ENCODE measurements at places on chromosomes 4 and X.

- no peak for DNase-seq
Measured at GRCh38 chrX:48927123-48927522, 8.3 kb upstream of the PIM2 start.

DNA sequence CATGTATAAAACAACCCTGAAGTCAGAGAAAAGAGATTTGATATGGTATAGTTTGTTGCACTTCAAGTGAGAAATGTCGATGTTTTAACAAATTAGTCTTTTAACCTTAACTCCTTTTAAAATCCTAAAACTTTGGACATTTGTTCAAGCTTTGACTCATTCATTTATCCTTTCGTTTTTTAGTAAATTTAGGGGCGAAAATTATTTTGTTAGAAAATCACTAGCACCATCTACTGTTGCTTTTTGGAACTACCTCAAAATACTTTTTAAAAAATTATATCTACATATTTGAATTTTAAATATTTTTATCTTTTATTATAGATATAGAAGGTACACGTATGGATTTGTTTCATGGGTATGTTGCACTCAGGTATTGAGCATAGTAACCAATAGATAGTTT lies 165.1 kb upstream of the POF1B start:
- DNase-seq: no peak

- DNase-seq: no peak
Measured at GRCh38 chr4:76144546-76144945, 3.7 kb downstream of the NUP54 start.

DNA sequence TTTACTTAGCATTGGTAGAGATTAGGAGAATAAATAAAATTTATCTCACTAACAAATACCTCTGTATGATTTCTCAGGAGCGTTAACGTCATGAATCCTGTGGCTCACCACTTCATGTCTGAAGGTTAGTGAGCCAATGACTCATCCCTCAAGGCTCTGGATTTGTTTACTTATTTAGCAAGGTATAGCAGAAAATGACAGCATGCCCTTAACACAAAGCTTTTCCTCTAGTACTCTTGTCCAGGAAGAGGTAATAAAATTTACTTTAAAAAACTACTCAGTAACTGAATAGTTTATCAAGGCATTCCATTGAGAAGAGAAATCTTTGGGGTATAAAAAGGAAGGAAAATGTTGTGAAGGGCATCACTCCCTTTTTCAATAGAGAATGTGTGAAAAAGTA lies 823.8 kb downstream of the CCSER1 start:
- no peak for DNase-seq

- DNase-seq: peak; percentile 47
Measured at GRCh38 chrX:149630681-149631233, 835 bp downstream of the TMEM185A start.

GRCh38 chr4:38414410-38414809 lies 249.6 kb upstream of the KLF3 start:
- no peak for DNase-seq

DNA sequence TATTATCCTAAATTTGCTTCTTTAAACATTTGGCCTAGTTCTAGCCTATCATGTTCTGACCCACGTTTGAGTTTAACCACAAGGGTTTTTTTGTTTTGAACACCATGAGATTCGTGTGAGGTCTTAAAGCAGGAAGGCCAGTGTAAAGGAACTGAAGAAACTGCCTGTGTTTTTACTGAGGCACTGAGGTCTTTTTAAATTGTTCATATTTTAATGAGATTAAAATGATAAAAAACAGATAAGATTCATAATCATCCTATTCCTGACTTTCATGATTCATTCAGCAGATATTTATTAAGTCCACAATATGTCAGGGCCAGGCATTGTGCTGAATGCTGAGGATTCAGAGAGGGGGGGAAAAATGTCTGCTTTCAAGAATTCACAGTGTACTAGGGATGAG lies 3.2 kb downstream of the RPS6KA3 start:
- no peak for DNase-seq

DNA sequence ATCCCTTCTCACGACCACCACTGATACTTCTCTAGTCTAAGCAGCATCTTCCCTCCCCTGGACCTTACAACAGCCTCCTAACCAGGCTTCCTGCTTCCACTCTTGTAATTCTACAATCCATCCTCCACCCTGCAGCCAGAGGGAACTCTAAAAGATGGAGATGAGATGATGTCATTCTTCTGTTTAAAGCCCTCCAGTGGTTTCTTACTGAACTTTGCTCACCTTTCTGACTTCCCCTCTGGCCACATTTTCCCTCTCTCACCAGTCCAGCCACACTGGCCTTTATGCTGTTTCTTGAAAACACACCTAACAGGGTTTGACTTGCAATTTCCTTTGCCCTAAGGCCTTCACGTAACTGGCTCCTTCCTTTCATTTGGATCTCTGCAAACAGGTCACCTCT lies 191.4 kb upstream of the NHS start:
- no peak for DNase-seq

DNA sequence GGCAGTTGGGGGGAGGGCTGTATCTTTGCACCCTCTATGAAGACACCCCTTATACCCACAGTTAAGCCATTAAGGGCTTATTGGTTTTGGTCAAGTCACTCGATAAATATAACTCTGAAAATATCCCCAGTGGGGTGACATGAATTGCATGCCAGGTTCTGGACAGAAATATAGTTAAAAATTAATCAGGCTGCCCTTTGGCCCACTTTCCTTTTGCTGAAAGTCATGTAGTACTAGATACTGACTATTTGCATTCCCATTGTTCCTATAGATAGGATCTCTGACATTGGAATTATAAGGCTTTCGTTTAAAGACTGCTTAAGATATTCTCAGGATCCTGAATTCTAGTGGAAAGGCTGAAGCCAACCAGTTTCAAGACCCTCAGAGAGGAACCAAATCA lies 43.5 kb upstream of the LAMP2 start:
- DNase-seq: no peak

DNA sequence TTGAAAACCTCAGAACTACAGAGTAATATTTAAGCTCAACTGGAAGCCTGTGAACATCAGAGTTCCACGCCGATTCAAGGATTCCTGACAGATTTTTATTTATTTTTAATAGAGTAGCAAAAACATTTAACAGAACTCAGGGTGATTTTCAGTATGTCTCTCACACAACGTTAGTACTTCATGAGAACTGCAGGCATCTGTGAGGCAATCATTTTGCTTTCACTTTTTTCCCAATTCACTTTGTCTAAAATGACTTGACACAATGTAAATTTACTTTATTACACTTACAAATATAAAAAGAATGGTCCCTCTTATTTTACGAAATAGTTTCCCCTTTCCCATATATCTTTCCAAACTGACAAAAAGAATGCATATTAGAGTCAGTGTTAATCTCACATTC lies 869.5 kb upstream of the EPHA5 start:
- DNase-seq: no peak

DNA sequence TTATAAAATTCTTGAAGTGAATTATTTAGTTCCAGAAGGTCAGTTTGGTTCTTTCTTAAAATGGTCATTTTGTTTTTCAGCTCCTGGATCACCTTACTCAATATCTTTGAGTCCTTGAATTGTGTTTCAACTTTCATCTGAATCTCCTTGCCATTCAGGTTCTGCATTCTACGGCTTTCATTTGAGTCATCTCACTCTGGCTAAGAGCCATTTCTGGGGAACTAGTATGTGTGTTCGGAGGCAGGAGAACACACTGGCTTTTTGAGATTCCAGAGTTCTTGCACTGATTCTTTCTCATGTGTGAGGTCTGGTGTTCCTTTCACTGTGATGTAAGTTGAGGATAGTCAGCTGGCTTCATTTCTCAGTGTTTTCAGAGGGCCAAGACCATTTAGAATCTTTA lies 708.4 kb upstream of the FRG1 start:
- no peak for DNase-seq

DNA sequence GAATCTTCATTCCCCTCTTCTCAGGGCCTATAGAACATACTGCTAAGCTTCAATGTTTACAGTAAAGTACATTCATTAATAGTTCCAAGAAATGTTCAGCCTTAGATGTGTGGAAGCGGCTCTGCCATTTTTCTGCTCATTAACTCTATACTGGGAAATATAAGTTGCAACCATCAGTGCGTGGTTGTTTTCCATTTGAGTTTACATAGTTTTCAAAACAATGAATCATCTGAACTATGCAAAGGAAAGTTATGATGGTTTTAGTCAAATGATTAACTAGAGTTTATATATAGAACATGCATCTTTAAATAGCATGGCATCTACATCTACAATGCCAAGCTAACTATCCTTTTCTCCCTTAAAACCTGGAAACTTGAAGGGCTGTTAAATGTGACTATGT lies 29.6 kb downstream of the LEF1 start:
- DNase-seq: no peak

GRCh38 chr4:76691807-76692582 lies 205.9 kb downstream of the SOWAHB start:
- no peak for DNase-seq

DNA sequence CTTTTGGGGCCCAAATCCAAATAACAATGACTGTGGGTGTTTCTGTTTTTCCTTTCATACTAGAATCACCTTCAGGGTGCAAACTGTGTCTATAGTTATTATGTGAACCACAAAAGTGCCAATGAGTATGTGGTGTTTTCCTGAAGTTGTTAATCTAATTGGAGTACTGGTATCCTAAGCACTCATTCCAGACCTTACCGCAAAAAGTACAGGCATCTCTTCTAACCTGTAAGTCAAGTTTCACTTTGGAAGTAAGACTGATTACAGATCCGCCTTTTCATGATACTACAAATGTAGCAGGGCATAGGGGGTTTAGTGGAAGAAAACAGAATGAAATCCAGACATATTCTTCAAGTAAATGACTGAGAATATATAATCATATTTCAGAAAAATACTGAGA lies 16.1 kb downstream of the COQ2 start:
- DNase-seq: no peak

DNA sequence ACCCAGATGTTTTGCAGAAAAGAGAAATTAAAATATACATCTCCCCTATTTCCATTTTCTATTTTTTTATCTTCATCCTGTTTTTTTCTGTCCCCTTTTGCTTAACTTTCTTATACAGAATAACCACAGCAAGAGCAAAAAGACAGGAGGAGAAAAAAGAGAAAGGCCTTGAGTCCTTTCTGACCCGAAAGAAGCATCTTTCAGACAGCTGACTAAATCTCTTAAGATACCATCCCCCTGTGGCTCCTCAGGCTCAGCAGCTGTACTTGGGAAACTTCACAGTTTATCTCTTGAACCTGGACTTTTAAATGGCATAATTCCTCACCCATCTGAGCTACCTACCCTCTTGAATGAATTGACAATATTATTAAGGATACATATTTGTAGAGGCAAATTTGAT lies 100.2 kb downstream of the FIP1L1 start:
- no peak for DNase-seq

GRCh38 chr4:71732706-71733105 lies 51.2 kb downstream of the GC start:
- DNase-seq: no peak

DNA sequence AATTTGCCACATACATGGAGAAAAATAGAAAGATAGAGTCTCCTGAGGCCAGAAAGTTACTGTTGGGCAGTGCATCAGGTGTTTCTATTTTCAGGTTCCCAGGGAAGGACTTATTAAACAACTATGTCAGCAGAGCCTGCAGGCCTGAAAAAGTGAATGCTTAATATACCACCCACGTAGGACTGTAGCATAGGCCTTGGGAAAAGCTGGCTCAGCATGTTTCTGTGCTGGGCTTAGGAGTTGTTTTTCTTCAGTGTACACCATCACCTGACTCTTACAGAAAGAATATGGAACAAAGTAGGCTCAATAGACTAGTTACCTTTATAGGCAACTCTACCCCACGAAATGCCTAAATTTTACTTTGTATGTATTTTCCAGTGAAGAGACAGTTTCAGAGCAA lies 1385.9 kb downstream of the FAM133A start:
- DNase-seq: no peak

DNA sequence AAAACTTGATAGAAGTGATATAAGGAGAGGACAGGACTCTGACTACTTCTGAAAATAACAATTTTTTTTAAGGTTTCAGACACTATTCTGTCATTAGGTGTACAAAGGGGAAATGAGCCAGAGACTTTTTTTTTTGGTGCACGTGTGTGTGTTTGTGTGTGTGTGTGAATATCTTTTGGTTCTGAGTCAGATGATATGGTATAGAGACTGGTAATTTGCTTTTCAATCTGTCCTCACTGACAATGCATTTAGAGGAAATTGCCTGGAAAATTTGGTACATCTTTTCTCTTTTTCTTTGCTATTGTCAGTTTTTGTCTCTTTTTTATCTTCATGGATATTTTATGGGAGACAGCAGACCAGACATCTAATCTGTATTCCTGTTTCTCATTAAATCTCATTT lies 59.3 kb downstream of the DDIT4L start:
- DNase-seq: no peak

DNA sequence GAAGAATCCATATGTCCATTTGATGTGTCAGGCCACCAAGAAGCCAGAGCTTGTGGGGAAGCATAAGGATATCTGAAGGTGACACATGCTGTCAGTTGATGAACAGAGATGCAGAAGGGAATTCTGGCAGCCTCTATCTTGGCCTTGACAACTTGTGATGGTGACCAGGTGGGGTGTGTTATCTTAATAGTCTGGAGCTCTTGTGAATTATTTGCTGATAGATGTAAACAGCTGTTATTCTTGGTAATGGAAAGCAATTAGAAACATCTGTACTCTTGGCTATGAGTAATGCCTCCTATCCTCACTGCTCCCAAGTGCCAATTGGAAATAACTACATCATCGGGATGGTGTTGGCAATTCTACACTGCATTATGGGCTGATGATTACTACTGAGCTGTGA lies 51.9 kb downstream of the NAA11 start:
- DNase-seq: peak; percentile 50

DNA sequence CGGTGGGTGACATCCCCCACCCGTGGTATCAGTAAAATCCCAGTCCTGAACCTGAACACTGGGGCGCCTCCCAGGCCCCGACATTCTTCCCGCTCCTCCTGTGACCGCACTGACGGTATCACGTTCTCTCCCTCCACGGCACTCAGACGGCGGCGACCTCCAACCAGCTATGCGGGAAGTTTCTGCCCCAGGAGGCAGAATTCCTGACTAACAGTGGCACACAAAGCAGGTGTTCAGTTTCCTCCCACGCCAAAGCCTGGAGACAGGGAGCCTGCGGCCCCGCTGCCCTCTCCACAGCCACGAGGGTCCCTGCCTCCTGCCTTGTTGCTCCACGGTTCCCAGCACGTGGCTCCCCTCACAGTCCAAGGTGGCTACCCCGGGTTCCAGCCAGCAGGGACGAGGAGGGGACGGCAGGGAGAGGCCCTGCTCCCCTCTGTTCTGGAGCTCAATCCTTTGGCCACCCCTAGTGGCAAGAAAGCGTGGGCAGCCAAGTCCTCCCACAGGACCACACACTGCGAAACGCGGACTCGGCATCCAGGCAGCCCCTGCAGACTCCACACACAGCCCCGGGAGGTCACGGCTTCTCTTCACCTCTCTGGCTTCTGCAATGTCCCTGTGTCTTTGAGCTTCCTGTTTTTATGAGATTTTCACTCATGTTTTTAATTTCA lies 15.2 kb downstream of the CTBP1 start:
- DNase-seq: no peak

- DNase-seq: no peak
Measured at GRCh38 chr4:48139691-48140090, 5.6 kb upstream of the TXK start.

Measured in right forelimb (tissue), 1 donor.